ENCODE measurements at places on chromosomes 3 and 15.

DNA sequence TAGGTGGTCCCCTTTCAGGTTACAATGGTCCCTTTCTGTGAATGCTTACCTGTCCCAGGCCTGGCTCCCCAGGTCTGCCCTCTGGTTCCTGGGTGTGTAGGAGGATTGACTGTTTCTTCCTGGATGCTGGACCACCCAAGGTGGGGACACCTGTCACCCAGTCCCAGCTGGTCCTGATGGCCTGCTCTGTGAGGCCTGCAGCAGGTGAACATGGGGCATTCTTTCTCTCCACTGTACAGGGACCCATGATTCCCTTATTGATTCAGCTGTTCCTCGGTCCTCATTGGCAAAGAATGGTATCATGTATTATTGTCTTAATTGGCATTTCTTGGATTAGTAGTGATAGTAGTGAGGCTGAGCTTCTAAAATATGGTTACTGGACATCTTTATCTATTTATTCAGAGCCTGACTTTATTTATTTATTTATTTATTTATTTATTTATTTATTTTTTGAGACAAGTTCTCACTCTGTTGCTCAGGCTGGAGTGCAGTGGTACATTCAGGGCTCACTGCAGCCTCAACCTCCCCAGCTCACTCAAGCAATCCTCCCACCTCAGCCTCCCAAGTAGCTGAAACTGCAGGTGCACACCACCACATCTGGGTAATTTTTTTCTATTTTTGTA, 8.8 kb upstream of the DNAJA4 start:
- no peak for DNase-seq

GRCh38 chr15:83858820-83859505, 205.0 kb downstream of the ADAMTSL3 start:
- DNase-seq: no peak

DNA sequence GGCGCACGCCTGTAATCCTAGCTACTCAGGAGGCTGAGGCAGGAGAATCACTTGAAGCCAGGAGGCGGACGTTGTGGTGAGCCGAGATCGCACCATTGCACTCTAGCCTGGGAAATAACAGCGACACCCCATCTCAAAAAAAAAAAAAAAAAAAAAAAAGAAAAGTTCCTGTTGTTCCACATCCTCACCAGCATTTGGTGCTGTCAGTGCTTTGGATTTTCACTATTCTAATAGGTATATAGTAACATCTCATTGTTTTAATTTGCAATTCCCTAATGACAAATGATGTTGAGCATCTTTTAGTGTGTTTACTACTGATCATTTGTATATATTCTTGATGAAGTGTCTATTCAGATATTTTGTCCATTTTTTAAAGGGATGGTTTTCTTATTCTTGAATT, 24.6 kb downstream of the UBR1 start:
- DNase-seq: no peak

GRCh38 chr3:117547956-117548550, 838.5 kb downstream of the TUSC7 start:
- no peak for DNase-seq

- no peak for DNase-seq
These were observed 14.9 kb upstream of the ZNF662 start for GRCh38 chr3:42891042-42891441.

GRCh38 chr3:119872773-119873172, 90.9 kb downstream of the NR1I2 start:
- no peak for DNase-seq

DNA sequence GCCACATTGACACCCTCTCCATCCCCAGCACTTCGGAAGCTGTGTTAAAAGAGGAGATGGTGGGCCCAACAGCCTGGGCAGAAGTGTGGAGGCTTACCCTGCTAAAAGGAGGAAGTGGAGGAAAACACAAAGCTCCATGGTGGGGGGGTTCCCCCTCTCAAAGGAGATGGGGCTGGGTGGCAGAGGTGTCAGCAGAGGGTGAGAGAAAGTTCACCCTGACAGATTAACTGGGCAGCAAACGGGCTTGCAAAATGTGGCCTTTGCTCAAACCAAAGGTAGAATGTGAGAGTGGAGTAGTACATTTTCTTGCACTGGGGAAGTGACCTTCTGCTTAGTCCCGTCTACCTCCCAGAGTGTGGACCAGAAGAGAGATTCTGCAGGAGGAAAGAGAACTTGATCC, 44.7 kb downstream of the MYO1E start:
- no peak for DNase-seq

GRCh38 chr15:64443747-64444621, 16.4 kb upstream of the ZNF609 start:
- peak; percentile 32 for DNase-seq

GRCh38 chr15:38636597-38636996, 72.0 kb upstream of the RASGRP1 start:
- no peak for DNase-seq

- DNase-seq: no peak
These were observed 119.0 kb downstream of the AKAP13 start for GRCh38 chr15:85499371-85499887.

DNA sequence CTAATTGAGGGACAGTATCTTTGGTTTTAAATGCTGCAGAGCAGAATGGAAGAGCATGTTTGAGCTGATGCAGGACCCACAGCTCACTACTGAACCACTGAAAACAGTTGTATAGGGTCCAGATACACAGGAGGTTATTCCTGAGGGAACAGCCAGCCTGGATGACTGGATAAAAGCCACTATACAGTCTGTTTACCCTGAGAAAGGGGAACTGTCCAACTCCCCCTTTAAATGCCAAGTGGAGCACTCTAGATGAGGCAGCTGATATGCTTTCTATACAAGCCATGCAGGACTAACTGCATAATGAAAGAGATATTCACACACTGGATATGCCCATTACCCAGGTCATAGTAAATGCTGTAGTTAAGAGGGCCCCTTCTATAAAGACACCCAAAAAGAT, 138.6 kb downstream of the IMPG2 start:
- no peak for DNase-seq

DNA sequence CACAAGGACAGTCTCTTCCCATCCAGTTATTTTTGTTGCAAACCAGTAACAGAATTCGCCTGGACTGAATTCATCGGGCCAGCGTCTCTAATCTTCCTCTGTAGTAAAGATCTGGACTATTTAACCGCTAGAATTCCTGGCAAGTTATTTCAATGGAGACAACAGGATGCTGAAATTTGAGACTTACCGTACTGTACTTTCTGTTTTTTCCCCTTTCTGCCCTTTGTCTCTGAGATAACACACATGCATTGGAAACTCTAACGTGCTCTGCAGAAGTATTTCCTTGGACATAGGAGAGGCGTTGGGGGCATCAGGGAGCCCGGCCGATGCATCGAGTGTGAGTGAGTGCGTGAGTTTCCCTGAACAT, 61.5 kb downstream of the ASB7 start:
- no peak for DNase-seq

- no peak for DNase-seq
These were observed 57.0 kb upstream of the NR2F2 start for GRCh38 chr15:96273317-96274086.

DNA sequence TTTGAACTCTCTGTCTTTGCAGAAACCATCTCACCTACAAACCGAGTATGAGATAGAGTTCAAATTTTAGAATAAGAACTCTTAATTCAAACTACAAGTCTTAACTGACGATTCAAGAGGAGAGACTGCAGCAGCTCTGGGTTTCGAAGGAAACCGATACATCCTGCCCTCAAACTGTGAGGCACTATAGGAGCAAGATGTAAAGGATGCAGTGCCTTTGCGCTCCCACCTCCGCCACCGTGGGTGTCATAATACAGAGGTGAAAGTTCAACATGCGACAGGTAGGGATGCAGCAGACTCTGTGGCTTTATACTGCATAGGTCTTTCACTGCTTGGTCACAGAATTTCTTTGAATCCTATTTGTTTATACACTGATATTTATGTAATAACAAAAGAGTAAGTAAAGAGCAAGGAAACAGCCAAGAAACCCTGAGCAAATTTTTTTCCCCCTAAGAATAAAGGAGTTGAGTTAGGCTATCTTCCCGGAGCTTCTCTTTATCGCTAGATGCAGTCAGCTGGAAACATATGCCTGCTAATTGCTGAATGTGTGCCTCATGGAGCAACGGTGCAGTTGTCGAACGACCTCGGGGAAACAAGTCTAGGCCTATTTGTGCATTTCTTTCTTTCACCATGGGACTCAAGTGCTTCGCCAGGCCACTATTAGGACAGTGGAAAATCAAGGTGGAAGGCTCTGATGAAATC, 1097.6 kb upstream of the CFAP20DC start:
- DNase-seq: no peak
